HS-27A (cell line): ENCODE measurements at places on chromosomes 7 and 10.
A peak's percentile ranks its signal among the peaks of the same experiment; 100 is the strongest.

- DNase-seq = no peak
These were observed 5.4 kb downstream of the EPC1 start for GRCh38 chr10:32341596-32341995.

GRCh38 chr7:130415006-130415405, 25.8 kb downstream of the CEP41 start:
- no peak for DNase-seq

GRCh38 chr7:131040467-131040932, 287.2 kb upstream of the MKLN1 start:
- DNase-seq = peak; percentile 29

DNA sequence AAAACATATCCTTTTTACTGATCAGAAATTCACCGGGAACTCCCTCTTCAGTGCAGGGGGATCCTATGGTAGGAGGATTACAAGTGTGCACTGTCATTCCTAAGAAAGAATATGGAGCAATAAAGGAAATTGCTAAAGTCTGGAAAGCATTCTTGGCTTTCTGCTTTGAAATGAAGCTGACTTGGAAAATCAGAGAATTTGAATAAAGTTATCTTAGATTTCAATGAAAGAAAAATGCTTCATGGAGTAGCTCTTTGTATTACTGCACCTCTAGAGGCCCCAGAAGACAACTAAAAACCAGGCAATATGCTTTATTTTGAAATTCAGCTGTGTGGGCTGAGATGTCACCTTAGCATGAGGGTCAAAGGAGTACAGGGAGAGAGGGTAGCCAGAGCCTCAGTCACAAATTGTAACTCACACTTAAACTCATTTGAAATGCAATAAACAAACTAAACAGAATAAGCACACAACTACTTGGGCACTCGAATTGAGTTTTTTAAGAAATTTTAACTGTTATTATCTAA, 102.5 kb downstream of the IMMP2L start:
- DNase-seq = no peak

- DNase-seq = no peak
These were observed 73.3 kb downstream of the KIAA1549 start for GRCh38 chr7:138907850-138908249.

DNA sequence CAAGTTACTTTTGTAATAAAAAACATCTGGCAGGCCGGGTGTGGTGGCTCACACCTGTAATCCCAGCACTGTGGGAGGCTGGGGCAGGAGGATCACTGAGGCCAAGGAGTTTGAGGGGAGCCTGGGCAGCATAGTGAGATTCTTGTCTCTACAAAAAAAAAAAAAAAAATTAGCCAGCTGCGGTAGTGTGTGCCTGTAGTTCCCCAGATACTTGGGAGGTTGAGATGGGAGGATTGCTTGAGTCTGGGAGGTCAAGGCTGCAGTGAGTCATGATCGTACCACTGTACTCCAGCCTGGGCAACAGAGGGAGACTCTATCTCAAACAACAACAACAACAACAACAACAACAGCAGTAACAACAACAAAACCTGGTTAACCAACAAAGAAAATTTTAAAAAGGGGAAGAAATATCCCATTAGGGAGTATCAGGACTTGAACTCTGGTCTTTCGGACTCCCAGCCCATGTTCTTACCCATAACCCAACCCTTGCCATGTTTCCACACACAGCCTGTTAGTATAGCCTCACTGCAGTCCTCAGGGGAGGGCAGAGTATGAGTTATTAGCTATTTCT, 17.2 kb downstream of the PALD1 start:
- DNase-seq = no peak

DNA sequence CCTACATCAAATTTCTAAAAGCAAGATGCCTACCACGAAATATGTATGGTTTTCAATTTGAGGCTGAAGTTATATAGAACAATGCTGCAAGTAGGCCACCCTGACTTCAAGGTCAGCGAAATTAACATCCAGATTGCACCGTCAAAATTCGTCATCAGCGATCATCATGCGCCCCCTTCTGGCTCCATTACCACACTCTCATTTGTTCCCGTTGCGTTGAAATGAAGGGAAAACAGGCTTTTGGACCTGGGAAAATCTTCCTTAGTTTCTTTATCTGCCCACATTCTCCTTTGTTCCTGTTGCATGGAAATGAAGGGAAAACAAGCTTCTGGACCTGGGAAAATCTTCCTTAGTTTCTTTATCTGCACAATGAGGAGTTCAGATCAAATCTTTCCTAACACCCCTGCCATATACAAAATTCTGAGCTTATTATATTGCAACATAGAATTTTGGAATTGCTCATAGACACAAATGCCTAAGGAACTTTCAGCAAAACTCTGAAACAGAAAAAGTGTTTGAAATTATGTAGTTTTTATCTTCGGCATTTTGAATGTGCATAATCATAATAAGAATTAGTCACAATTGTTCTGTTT, 98.2 kb upstream of the PRKCQ start:
- DNase-seq = no peak

- no peak for DNase-seq
These were observed 91.1 kb upstream of the PDGFA start for GRCh38 chr7:610531-611280.

DNA sequence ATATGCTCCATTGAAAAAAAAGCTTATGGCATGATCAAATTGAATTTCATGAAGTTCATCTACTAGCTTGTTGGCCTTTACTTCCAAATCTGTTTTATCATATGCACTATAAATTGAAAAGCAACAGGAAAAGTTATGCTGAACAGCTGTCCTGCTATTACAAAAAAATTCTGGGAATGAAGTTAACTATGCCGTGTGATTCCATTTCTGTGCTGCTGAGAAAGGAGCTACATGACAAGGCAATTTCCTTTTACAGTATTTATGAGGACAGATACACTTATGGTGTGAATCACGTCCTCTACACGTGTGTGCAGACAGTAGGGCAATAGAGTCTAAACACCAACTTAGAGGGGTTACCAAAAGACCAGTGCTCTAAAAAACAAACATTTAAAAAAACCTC, 426.5 kb upstream of the AKR1E2 start:
- no peak for DNase-seq

DNA sequence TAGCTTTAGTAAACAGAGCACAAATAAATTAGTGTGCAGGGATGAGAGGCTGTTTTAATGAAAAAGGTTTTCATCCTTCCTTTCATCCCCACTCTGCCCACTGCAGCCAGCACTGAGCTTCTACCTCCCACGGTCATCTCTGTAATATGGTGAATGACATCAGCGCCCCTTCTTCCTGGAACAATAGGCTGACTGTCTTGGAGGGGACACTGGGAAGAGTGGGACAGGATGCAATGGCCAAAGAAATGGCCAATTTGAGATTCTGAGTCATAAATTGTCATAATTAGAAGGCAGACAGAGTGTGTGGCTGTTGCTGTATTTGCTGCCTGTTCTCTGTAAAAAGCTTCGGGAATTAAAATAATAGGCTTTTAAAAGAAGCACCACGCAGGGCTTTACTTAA, 126.7 kb upstream of the CALN1 start:
- DNase-seq = no peak
